ENCODE measurements at places on chromosomes 4 and X. TPM values are rescaled to one million over a fixed set of nuclear protein-coding genes. Genes with fewer than 3 reads are reported as not detected.

CT83 gene
- not detected for total RNA-seq

MAGEE2 gene
- not detected for total RNA-seq

GJB1 gene
- not detected for total RNA-seq

UGT2B15 gene
- total RNA-seq: not detected

RNF212 gene
- 1.8 TPM for total RNA-seq

Measured in smooth muscle cell of the umbilical artery (primary cell).